Gastroesophageal sphincter (tissue), 4 donors: ENCODE measurements at places on chromosomes 11 and 22. TPM values are rescaled to one million over a fixed set of nuclear protein-coding genes. Genes with fewer than 3 reads are reported as not detected.

- ATAC-seq = no peak
Observed at GRCh38 chr11:100991541-100991940, 138.1 kb downstream of the PGR start.

DNA sequence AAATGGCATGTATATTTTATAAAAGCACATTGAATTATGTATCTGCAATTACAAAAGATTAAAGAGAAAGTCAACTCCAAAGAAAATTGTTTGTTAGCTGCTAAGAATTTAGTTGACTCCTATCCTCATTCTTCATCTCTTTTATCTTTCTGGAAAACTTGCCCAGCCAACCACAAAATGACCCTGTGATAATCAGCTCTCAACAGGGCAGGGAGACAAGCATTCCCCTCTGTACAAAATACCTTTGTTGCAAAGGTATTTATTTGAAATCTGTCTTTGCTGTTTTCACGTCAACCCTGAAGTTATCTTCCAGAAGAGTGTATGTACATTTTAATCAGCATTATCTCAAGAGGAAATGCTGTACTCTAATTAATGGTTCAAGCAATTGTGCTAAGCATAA, 191.1 kb upstream of the DDI1 start:
- no peak for ATAC-seq

DNA sequence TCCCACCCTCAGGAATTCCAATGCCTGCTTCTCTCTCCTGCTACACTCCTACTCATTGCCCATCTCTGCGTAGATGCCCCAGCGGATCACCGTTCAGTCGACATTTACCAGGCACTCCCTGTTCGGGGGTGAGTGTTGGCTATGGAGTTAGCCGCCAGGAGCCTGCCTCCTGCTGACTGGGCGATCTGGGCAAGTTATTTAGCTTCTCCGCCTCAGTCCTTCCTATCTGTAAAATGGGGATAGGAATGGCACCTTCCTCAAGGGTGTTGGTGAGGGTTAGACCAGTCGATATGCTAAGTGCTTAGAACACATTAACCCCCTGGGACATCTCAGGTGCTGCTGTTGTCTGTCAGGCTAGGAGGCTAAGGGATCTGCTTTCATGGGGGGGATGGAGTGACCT, 30.9 kb downstream of the FADD start:
- no peak for ATAC-seq

- peak; percentile 29 for ATAC-seq
Observed at GRCh38 chr22:37639070-37639760, at the start of gene SH3BP1. Gene SH3BP1, plus strand, starts transcription at chr22:37639669. Its CDS starts 119 bp downstream, at chr22:37639788.

GRCh38 chr11:126214441-126214840, 2.9 kb downstream of the FAM118B start:
- no peak for ATAC-seq

DNA sequence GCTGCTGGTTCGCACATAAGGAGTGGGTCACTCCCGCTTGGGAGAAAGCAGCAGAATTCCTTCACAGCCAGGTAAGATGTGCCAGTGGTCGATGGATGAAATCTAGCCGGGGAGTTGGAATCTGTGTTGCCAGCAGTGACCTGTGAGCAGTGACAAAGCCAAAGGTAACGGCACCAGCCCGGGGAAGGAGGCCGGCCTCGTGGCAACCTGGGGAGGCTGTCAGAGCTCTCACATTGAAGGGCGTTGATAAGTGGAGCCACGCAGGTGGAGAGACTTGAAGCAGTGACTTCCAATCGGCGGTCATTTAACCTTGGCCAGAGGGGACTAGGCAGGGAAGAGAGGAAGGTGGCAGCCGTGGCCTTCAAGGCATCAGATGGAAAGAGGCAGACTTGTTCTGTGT, 58.8 kb downstream of the ARHGAP8 start:
- ATAC-seq = no peak

Gene FIBIN
- total RNA-seq = 53.2 TPM

Gene ACR
- total RNA-seq = not detected

Gene CALCA
- not detected for total RNA-seq
